ENCODE measurements at places on chromosomes 16 and 17. TPM values are rescaled to one million over a fixed set of nuclear protein-coding genes. Genes with fewer than 3 reads are reported as not detected.

The CD7 gene
- 0.33 TPM for polyA plus RNA-seq

The KRT20 gene
- 3.9 TPM for polyA plus RNA-seq

DNA sequence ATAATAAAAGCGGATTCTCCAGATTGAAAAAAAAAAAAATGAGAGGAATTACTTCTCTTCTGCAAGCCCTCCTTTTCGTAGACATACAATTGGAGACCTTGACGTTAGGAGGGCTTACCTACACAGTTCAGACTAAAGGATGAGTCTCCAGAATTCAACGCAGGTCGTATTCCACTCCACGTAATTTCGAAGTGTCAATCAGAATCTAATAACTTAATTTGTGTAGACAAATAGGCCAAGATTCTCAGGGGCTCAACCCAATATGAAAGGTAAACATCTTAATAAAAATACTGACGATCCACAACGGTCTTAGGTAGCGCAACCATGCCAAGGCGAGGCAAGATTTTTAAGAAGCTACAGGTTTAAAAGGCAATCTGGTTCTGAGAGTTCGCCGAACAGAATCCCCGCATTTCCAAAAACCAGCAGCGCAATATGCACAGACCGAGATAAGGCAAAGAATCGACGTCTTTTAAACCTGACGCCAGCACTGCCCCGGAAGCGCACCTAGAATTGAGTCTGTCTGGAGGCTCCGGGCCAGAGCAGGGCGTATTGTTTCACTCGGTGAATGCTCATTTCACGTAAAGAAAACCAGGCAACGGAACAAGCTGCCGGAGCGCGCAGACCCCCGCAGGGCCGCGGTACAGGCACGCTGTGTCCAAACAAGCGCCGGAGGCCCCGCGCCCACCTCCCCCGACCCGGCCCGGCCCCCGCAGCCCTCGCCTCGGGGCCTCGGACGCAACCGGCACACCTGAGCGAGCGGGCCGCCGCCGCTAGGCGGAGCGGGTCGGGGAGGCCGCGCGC, 623 bp downstream of the MBTPS1 start:
- DNase-seq, result no peak

GRCh38 chr17:71855010-71855409, 265.8 kb upstream of the SOX9 start:
- DNase-seq, result no peak

DNA sequence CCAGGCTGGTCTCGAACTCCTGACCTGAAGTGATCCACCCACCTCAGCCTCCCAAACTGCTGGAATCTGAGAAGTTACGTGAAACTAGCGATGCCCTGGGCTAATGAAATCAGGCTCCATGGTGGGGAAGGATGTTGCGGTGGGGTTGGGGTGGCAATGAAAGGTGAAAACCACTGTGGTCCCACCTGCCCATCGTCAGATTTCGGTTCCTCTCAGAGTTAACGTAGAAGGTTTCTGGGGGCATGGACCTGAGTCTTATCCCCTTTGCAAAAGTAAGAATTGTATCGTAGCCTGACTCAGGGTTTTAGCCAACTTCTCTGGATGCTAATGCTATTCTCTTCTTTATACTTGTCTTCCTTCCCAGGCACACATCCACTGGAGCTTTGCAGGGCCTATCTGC, 402.3 kb downstream of the WWOX start:
- no peak for DNase-seq

DNA sequence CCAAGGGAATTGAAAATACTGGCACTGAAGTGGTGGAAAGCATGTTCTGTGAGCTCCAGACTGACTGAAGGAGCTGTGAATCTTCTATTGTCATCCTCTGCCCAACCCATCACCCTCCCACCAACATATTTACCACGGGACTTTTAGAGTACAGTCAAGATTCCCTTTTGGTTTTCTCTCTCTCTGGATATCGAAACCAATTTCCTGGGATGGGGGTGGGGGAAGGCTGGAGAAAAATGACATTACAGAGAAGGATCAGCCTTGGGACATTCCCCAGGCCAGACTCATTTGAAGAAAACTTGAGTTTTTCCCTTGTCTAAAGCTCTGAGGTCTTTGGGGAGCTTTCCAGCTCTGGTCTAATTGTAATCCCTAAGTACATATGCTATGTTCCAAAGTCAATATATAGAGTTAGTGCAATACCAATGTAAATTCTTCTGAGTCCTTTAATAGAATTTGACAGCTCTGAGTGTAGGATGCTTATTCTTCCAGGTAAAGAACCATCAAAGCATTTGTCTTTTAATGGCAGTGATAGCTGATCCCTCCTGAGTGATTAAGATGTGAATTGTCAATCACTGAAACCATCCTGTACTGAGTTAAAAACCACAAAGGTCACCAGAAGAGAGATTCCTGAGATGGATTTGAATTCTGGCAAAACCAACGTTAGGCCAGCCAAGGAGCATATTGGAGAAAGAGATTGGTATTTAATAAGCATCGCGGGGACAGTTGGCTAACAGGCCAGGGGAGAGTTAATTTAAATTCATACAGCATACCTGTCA, 48.8 kb upstream of the CCL1 start:
- no peak for DNase-seq

GRCh38 chr17:58316260-58316960, 12.2 kb downstream of the TSPOAP1 start:
- DNase-seq, result peak; percentile 35

GRCh38 chr16:21608639-21609328, 9.4 kb downstream of the METTL9 start:
- no peak for DNase-seq

DNA sequence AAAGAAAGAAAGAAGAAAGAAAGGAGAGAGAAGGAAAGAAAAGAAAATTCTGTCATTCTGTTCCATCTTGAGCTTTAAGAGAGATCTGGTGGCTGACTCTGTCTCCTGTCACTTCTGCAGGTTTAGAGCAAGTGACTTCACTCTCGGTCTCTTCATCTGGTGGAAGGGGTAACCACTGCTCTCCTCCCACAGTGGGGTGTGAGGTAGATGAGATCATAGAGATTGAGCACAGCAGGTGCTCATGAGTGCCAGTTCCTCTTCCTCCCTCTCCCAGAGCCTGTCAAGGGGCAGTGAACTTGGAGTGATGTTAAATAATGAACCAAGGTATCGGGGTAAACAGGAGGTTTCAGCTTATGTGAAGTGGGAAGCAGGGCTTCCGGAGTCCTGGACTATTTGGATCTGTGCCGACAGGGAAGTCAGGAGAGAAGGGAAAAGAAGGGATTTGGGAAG, 47.7 kb downstream of the BEAN1 start:
- DNase-seq, result no peak

DNA sequence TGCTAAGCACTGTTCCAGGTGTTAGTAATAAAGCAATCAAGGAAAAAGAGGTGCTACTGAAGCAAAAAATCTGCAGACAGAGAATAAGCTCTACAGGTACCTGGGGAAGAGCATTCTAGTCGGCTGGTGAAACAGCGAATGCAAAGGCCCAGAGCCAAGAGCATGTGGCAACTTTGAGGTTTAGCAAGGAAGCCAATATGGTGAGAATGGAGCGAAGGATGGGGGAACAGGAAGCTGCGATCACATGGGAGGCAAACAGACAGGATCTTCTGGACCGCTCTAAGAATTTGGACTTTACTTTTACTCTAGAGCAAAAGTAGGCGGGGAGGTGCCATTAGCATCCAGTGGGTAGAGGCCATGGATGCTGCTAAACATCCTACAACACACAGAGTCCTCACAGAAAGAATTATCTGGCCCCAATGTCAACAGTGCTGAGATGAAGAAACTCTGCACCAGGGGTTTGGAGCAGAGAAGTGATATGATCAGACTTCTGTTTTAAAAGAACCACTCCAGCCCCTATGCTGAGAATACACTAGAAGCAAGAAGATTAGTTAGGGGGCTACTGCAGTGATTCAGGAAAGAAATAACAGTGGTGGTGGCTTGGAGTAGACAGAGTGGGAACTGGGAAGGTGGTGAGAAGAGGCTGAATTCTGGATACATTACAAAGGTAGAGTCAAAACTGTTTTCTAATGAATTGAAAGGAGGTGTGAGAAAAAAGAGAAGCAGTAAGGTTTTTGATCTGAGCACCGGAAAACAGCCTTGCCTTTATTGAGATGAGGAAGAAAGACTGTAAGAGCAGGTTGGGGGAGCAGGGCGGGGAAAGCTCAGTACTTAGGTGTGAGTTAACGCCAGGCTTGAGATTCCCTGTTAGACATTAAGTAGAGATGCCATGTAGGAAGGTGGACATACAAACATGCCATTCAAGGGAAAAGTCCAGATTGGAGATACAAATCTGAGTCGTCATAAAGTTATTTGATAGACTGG, 11.0 kb downstream of the EFTUD2 start:
- DNase-seq, result no peak

DNA sequence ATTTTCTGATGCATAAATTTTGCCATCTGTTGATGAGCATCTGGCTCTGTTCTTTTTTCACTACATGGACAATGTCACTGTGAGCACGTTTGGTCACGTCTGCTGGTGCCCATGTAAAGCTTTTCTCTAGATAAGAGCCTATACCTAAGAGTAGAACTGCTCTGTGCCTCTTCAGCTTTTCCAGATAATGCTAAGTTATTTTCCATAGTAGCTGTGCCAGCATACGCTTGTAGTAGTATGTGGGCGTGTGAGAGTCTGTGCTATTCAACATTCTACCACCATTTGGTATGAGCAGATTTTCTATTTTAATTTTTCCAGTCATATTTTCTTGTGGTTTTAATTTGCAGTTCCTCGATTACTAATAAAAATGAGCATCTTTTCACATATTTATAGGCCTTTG, 33.2 kb downstream of the VPS35L start:
- DNase-seq, result no peak

- DNase-seq, result no peak
These were observed 144.0 kb downstream of the MYO1D start for GRCh38 chr17:32732900-32733299.

The KAT2A gene
- polyA plus RNA-seq, result 8.9 TPM
